ENCODE measurements at places on chromosomes 7 and 10. TPM values are rescaled to one million over a fixed set of nuclear protein-coding genes. Genes with fewer than 3 reads are reported as not detected.

Gene GPR85
- 131 TPM for total RNA-seq

Gene TDRD1
- total RNA-seq, result 0.25 TPM

Gene TCERG1L
- 2.0 TPM for total RNA-seq

Gene PTPRE
- total RNA-seq, result 11.3 TPM

Gene COBL
- total RNA-seq, result 9.8 TPM

Gene HOXA7
- total RNA-seq, result not detected

Gene RSPH10B
- total RNA-seq, result 2.7 TPM

Gene GPR141
- total RNA-seq, result 0.98 TPM

Gene ITPRID1
- 1.5 TPM for total RNA-seq

Gene OIT3
- 0.25 TPM for total RNA-seq

Gene FXYD4
- not detected for total RNA-seq

Gene HOXA1
- not detected for total RNA-seq

Gene YKT6
- total RNA-seq, result 52.9 TPM

Gene GIMAP7
- total RNA-seq, result 1.5 TPM

Gene SPDYE2B
- not detected for total RNA-seq

Gene HPSE2
- 0.25 TPM for total RNA-seq

Gene ERVW-1
- not detected for total RNA-seq

Gene ITGA8
- 3.2 TPM for total RNA-seq

Gene CALU
- total RNA-seq, result 36.4 TPM

Gene CRTAC1
- 6.6 TPM for total RNA-seq

Gene GSTO2
- total RNA-seq, result 1.7 TPM

Gene PNLIPRP1
- total RNA-seq, result not detected

Gene KIF5B
- 91.2 TPM for total RNA-seq

Gene KLHDC10
- 61.0 TPM for total RNA-seq

Gene RAB19
- total RNA-seq, result not detected

Gene EN2
- total RNA-seq, result not detected

Gene SORCS1
- total RNA-seq, result 15.2 TPM

Gene SORCS3
- total RNA-seq, result 9.8 TPM

Gene TRIM74
- 0.25 TPM for total RNA-seq

Data from temporal lobe (tissue), 4 donors.